ENCODE measurements at places on chromosomes 7 and 10.

DNA sequence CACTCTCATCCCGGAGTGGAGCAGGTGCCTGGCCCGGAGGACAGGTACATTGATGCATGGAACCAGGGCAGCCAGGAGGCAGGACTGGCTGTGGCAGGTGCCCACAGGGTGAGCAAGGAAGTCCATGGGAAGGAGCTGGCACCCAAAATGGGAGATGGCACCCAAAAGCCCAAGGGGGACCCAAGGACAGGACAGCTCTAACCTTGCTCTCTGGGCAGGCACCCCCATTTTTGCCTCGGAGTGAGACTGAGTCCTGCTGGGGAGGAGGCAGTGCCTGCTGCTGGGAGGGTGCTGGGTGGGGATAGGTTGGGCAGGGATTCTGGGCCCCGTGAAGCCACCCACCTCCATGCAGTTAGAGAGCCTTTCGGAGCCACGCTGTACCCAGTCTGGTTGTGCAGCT is 234.5 kb downstream of the TCERG1L start:
- DNase-seq, result no peak

GRCh38 chr7:137546671-137547070 is 203.1 kb upstream of the PTN start:
- no peak for DNase-seq

DNA sequence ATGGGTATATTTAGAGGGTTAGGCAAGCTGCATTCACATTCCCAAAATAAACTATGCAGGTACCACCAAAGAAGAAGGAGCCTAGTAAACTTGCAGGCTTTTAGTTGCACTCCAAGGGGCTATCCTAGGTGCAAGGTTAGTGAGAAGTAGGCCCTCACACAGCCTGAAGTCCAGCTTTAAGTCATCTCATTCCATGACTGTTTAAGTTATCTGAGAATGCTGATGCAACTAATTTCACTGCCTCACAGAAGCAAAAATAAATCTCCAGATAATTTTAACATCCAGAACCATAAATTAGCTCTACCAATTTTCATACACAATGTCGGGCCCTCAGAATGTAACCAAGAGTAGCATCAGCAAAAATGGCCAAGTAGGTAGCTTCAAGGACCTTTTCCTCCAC is 34.3 kb upstream of the HHEX start:
- no peak for DNase-seq

DNA sequence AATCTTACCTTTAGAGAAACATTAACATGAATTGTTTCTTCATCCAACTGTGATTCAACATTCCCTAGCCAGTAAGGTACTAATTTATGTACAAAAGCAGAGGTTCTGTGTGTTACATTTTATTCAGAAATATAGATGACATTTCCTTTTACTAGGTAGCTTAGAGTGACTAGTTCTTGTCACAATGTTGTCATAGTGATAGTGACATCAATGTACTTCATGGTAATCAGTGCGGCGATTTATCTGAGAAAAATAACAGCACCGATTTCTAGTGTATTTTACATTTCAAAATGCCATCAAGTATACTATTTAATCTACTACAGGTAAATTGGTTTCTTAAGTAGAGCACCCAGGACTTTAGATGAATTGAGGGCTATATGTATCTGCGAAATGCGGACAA is 72.1 kb upstream of the DGKB start:
- no peak for DNase-seq

Data from stimulated activated CD4-positive, alpha-beta T cell treated with anti-CD3 and anti-CD28 coated beads, Interleukin-1b, Interleukin-23, amount 100 ng/mL, for 48 hours (primary cell).